LHCN-M2 (cell line): ENCODE measurements at places on chromosomes 16 and 17. TPM values are rescaled to one million over a fixed set of nuclear protein-coding genes. Genes with fewer than 3 reads are reported as not detected.

The LGALS9 gene
- total RNA-seq, result 0.11 TPM in 1 of 2 replicates, not detected in the other

The PRSS36 gene
- total RNA-seq, result 0.40 and 0.64 TPM in 2 replicates

The PRSS8 gene
- total RNA-seq, result not detected in 2 replicates

The HOXB4 gene
- 5.2 and 5.5 TPM in 2 replicates for total RNA-seq

The MFSD6L gene
- not detected in 2 replicates for total RNA-seq

The GSG1L gene
- not detected in 2 replicates for total RNA-seq

The STH gene
- not detected in 2 replicates for total RNA-seq

The STX1B gene
- total RNA-seq, result 1.7 and 4.1 TPM in 2 replicates

The IFT20 gene
- total RNA-seq, result 26.5 and 27.3 TPM in 2 replicates
